ENCODE measurements at places on chromosomes 11 and 22. TPM values are rescaled to one million over a fixed set of nuclear protein-coding genes. Genes with fewer than 3 reads are reported as not detected.
A peak's percentile ranks its signal among the peaks of the same experiment; 100 is the strongest.

- no peak overlapping the region for H3K4me3 ChIP-seq
- no peaks in the 10 kb centered on the region for H3K4me1 ChIP-seq
- no peaks in the 10 kb centered on the region for H3K36me3 ChIP-seq
- no peak for DNase-seq
Observed at GRCh38 chr11:115775846-115776245, 271.6 kb upstream of the CADM1 start.

The ART1 gene
- total RNA-seq, result not detected

The OVOL1 gene
- not detected for total RNA-seq

- H3K4me1 ChIP-seq, result no peaks in the 10 kb centered on the region
- H3K36me3 ChIP-seq, result no peaks in the 10 kb centered on the region
- peak within 1 kb of the TSS; percentile 80 for H3K4me3 ChIP-seq
- H3K27ac ChIP-seq, result peak within 1 kb of the TSS; percentile 89
- peak; percentile 95 for DNase-seq
Observed at GRCh38 chr22:23893945-23894709, at the start of gene MIF. Gene MIF (plus strand): TSS chr22:23894383. CDS start chr22:23894475, 92 bp downstream.

GRCh38 chr11:11847082-11847481 is 5.3 kb downstream of the USP47 start:
- no peak for DNase-seq
- H3K36me3 ChIP-seq, result no peaks in the 10 kb centered on the region
- no peak overlapping the region for H3K4me3 ChIP-seq
- H3K4me1 ChIP-seq, result peaks cover 45% of the 10 kb centered on the region

- no peak for DNase-seq
- H3K27ac ChIP-seq, result no peak overlapping the region
Observed at GRCh38 chr11:62146476-62147200, 22.8 kb downstream of the INCENP start.

GRCh38 chr11:124070915-124071622 is 29.9 kb upstream of the OR10G7 start:
- DNase-seq, result no peak
- H3K4me1 ChIP-seq, result no peaks in the 10 kb centered on the region
- no peak overlapping the region for H3K4me3 ChIP-seq
- H3K27ac ChIP-seq, result no peak overlapping the region
- no peaks in the 10 kb centered on the region for H3K27me3 ChIP-seq

The PKP3 gene
- 1.5 TPM for total RNA-seq

DNA sequence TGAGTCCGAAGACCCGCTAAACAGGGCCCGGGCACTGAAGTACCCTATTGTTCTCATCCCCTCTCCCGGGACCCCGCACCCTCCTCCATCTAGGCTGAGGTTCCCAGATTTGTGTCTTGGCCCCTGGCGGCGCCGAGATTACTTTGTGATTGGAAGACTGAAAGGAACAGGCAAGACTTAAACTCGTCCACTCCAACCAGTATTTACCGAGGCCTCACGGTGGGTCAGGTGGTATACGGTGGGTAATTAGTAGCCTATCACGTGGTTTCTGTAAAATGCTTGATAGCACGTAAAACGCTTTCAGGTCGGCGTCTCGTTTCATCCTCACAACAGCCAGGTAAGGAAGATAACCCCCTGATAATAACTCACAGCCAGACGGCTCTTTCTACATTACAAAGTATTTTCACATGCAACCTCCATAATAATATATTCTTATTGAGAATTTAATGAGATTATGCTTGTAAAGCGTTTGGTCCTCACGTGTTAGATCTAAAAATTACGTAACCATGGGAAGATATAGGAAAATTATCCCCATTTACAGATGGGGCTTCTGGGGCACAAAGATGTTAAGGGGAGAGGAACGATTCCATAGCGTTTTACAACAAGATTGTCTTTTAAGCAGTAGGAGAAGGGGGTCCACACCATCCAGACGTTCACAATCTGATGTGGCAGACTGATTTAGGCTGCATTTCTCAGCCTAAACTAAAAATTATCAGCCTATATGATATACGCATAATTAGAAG is 642 bp upstream of the PIK3C2A start:
- H3K36me3 ChIP-seq, result no peaks in the 10 kb centered on the region
- no peaks in the 10 kb centered on the region for H3K27me3 ChIP-seq
- no peak for DNase-seq
- peak overlapping the region; percentile 95 for H3K27ac ChIP-seq

DNA sequence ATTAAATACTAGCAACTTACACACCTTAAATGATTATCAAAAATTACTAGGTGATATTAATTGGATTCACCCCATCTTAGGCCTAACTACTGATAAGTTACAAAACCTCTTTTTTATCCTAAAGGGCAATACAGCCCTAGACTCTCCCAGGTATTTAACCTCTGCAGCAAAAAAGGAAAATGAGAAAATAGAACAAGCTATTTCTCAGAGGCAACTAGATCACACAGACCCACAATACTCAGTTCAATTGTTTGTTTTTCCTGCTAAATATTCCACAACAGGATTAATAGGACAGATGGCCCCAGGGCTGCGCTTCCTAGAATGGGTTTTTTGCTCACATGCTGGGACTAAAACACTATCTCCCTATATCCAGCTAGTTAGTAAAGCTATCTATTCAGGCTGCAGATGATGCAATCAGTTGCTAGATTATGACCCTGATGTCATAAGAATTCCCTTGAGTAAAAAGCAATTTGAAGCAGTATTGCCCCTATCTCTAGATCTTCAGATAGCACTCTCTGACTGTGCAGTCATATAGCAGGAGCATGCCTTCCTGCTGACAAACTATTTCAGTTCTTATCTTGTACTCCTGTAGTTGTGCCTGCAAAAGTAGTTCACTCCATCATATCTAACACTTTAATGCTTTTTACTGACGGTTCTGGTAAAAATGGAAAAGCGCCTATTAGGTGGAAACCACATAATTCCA is 1595.5 kb upstream of the TENM4 start:
- H3K4me1 ChIP-seq, result no peaks in the 10 kb centered on the region
- no peaks in the 10 kb centered on the region for H3K27me3 ChIP-seq
- no peaks in the 10 kb centered on the region for H3K36me3 ChIP-seq
- no peak overlapping the region for H3K4me3 ChIP-seq
- H3K27ac ChIP-seq, result no peak overlapping the region

The HBB gene
- total RNA-seq, result 29.2 TPM

DNA sequence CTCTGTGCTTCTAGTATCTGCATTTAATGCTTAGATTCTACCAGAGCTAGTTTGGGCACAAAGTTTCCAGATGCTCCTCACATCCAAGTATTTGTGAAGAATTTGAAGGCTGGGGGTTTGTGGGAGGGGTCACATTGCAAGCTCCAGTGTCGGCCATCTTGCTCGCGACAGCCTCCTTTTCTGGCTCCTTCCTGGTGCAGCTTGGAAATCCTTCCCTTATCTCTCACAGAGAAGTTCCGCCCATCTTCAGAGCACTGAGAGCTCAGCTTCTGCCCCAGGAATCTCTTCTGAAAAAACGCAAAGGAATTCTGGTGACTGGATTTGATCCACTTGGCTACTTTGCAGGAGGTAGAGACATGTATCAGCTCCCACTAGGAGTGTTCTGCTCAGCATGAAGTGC is 497.5 kb downstream of the TBC1D22A start:
- no peaks in the 10 kb centered on the region for H3K4me1 ChIP-seq
- H3K27ac ChIP-seq, result no peak overlapping the region
- DNase-seq, result peak; percentile 8
- H3K36me3 ChIP-seq, result no peaks in the 10 kb centered on the region
- no peak overlapping the region for H3K4me3 ChIP-seq

GRCh38 chr11:68837583-68838571 is 3.8 kb downstream of the CPT1A start:
- H3K36me3 ChIP-seq, result no peaks in the 10 kb centered on the region
- H3K27ac ChIP-seq, result peak overlapping the region; percentile 92
- no peak overlapping the region for H3K4me3 ChIP-seq

- no peak overlapping the region for H3K27ac ChIP-seq
- DNase-seq, result no peak
- H3K27me3 ChIP-seq, result no peaks in the 10 kb centered on the region
Observed at GRCh38 chr22:22037229-22037628, 54.6 kb upstream of the TOP3B start.

The PIH1D2 gene
- total RNA-seq, result 0.80 TPM

DNA sequence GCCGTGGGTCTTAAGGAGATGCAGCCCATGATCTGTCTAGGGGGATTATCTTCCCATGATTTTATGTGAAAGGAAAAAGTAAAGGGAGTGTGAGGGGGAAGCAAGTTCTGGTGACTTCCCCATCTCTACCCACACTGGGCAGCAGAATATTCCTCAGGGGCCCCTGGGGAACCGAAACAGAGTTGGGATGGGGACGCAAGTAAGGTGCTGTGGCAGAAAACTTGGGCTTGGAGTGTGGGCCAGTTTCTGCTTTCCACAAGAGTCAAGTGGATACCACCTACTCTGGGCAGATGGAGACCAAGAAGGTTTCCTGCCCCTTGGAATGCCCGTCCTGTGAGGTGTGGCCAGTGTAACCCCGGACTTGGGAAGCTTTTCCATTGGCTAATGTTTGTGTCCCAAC is 64.4 kb downstream of the SGSM3 start:
- DNase-seq, result no peak
- no peak overlapping the region for H3K27ac ChIP-seq
- H3K27me3 ChIP-seq, result no peaks in the 10 kb centered on the region
- H3K4me3 ChIP-seq, result no peak overlapping the region
- H3K36me3 ChIP-seq, result no peaks in the 10 kb centered on the region

GRCh38 chr22:35525687-35526332 is 14.8 kb upstream of the RASD2 start:
- no peak overlapping the region for H3K4me3 ChIP-seq
- H3K27ac ChIP-seq, result no peak overlapping the region
- no peaks in the 10 kb centered on the region for H3K27me3 ChIP-seq
- no peak for DNase-seq

GRCh38 chr11:102410382-102410784 is 42.2 kb downstream of the TMEM123 start:
- H3K4me3 ChIP-seq, result no peak overlapping the region
- DNase-seq, result no peak
- no peaks in the 10 kb centered on the region for H3K36me3 ChIP-seq
- H3K27ac ChIP-seq, result no peak overlapping the region

DNA sequence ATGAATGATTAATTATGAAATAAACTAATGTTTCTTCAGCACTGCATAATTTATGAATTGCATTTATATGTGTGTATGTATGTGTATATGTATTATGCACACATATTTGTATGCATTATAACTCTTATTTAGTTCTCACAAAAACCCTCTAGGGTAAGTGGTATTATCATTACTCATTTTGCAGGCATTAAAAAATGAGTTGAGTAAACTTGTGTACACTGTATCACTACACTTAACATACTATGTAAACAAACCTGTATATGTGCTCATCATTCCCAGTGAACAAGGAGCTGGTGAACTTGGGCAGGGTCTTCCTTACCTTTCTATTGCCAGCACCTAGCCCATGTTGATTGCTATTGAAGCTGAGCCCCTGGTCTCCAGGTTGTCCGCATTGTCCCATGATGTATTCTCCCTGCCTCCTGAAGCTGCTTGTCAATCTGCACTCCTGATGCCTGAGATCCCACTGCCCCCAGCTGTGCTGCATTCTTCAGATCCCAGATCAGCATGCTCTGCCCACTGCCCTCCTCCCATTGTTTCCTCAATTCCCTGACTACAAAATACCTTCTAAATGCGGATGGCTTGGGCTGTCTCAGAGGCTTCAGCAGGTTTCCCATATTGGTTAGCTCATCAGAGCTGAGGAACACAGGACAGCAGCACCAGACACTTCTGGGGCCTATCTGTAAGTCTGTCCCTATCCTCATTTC is 267.9 kb upstream of the SESN3 start:
- H3K36me3 ChIP-seq, result no peaks in the 10 kb centered on the region
- H3K4me1 ChIP-seq, result no peaks in the 10 kb centered on the region
- no peak overlapping the region for H3K27ac ChIP-seq

DNA sequence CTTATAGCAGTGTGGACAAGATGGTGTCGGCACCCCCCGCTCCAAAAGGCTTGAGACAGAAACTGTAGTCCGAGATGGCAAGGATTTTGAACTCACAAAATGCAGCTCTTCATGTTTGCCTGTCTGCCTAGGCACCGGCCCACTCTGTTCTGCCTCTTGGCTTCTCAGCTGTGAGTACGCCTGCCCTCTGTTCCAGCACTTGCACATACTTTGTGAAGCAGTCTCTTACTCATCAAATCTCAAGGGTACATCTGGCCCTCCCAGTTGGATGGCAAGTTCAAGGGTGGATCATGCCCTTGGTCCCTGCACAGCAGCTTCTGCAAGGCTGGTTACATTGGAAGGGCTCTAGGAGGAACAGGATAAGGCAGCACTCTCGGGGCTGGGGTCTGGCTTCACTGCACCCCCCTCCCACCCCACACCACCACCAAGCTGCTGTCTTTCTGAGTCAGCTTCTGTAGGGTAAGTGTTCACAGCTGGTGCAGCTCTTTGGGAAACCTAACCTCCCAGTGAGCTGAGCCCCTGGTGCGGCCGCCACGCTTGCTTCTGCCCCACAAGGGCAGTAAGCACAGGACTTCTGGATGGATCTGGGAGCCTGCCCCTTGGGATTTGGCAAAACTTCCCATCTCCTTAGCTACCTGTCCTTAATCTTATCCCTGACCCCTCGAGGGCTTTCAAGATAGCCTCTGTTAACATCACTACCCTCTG is 37.2 kb downstream of the FAM83F start:
- no peak overlapping the region for H3K4me3 ChIP-seq
- H3K36me3 ChIP-seq, result no peaks in the 10 kb centered on the region
- no peaks in the 10 kb centered on the region for H3K27me3 ChIP-seq
- no peak overlapping the region for H3K27ac ChIP-seq
- no peak for DNase-seq

GRCh38 chr11:129703846-129704245 is 111.8 kb upstream of the TMEM45B start:
- H3K36me3 ChIP-seq, result no peaks in the 10 kb centered on the region
- H3K4me3 ChIP-seq, result no peak overlapping the region
- no peaks in the 10 kb centered on the region for H3K27me3 ChIP-seq

The SLC37A2 gene
- 4.6 TPM for total RNA-seq

DNA sequence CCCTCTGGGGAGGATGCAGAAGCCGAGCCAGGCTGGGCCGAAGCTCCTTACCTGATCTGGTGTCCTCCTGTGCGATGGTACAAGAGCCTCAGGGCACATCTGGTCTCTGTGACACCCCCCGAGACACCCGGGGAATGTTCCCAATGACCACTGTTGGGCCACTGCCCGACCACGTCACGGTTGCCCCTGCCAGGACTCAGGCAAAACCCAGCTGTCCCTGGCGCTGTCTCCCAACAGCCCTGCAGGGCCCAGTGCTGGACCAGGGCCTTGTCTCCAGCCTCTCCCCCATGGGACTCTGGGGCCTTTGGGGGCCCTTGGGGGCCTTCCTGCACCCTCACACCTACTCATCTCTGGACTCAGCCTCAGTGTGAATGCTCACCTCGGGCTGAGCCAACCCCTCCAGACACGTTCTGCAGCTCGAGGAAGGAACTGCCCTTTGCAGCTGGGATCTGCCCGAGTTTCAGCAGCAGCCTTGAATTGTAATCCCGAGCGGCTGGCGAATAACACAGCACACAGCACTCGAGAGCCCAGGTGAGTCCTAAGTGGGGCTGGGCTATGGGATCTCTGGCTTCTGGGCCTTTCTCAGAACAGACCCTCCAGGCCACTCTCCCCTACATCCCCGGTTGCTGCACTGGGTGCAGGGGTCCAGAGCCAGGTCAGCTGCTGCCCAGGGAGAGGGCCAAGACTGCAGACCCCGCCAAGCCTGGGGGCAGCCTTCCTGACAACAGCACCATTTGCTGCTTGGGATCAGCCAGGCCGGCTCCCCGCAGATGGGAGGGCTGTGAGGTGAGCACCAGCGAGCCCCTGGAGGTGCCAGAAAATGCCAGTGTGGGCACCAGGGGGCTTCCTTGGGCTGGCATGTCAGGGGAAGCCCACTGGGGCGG is 39.8 kb downstream of the RTN4R start:
- DNase-seq, result no peak
- no peaks in the 10 kb centered on the region for H3K27me3 ChIP-seq
- no peaks in the 10 kb centered on the region for H3K36me3 ChIP-seq
- H3K4me1 ChIP-seq, result no peaks in the 10 kb centered on the region
- H3K4me3 ChIP-seq, result no peak overlapping the region
- H3K27ac ChIP-seq, result no peak overlapping the region

Data from right lobe of liver (tissue), 6 donors.